ENCODE measurements at places on chromosomes 11 and 22.
A peak's percentile ranks its signal among the peaks of the same experiment; 100 is the strongest.

DNA sequence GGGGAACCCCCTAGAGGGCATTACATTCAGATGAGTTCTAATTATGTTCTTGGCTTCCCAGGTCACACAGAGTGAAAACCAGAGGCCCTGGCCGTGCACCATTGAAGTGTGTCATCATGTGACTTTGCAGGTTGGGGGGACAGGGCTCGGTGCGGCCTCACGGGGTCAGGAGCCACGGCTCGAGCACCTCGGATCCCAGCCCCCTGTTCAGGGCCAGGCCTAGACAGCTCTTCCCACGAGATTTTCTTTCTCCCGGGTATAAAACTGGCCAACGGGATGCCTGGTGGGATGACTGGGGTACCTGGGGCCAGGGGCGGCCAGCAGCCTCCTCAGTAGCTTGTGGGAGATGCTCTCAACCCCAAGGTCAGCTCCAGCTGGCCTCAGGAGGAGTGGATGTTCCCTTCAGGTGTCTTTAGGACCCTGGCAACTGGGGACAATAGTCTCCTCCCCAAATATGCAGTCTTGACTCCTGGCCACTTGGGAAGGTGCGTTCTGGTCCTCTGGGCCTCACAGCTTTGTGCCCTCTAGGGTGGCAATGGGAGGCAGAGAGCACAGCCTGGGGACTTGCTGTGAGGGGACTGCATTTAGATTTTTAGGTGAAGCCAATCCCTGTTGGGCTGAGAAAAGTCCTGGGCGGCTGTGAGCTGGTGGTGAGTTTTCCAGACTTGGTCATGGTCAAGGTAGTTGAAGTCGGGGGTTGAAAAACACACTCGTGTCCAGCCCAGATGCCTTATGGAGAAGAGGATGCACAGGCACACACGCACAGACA lies 95.6 kb downstream of the KCNQ1 start:
- no peak for DNase-seq

GRCh38 chr11:118903204-118904015 lies 19.7 kb downstream of the CXCR5 start:
- no peak for DNase-seq

DNA sequence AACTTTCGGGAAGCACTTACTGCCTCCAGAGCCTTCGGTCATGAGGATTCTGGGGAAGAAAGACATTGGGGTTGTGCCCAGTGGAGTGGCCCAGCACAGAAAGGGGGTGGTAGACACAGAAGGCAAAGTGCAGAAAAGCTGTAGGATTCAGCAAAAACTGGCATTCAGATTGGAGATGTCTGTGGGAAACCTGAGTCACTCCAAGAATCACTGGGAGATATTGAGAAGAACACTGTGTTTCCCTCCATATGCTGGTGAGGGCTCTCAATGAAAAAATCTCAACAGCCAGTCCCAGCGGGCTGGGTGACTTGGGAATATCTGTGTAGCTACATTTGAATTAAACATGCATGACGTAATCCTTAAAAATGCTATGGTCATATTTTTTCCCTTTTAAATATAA lies 61.2 kb upstream of the RCN1 start:
- DNase-seq, result no peak

DNA sequence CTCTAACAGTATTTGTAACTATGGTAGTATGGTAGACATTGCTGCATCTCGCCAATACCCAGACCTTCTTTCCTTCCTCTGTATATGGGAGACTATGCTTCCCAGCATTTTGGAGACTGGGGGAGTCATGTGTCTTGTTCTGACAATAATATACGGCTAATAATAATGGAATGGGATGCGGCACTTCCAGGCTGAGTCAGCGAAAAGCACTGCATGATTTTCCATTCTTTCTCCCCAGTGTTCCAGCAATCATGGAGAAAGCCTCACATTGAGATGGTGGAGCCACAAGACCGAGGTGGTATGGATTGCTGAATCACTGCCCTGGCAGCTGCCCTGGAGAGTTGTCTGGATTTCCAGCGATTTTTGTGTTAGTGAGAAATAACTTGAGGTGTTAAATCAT lies 77.1 kb upstream of the FIBIN start:
- no peak for DNase-seq

- DNase-seq, result no peak
These were observed 259.5 kb downstream of the BRD1 start for GRCh38 chr22:49567899-49568750.

DNA sequence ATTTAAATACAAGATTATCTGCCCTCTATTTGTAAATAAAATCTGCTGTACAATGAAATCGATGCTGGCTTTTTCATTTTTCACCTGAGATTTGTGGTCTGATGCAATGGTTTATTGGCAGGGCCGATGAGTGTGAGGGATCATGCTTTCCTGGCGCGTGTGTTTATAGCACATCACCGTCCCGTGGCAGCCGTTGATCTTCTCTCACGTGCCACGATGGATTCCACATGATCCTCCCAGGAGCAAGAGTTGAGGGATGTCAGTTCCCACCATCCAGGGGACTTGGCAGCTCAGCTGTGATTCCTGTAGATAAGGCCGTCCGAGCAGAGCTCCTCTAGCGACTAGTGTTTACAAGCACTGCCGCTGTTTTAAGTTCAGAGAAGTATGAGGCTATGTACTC lies 213.7 kb downstream of the TBC1D22A start:
- DNase-seq, result no peak

- DNase-seq, result no peak
These were observed 24.2 kb downstream of the C22orf31 start for GRCh38 chr22:29037340-29037932.

DNA sequence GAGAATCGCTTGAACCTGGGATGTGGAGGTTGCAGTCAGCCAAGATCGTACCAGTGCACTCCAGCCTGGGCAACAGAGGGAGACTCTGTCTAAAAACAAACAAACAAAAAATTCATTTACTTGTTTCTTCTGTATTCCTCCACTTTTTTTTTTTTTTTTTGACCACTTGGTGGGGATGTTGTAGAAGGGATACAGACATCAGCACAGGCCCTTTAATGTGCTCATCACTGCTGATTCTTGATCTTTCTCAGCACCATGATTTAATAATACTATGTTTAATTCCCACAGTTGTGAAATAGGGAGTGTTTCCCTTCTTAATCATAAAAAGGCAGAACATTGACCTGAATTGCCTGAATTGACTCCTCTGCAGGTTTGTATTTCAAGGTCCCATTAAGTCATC lies 4.5 kb downstream of the TTC9C start:
- no peak for DNase-seq

DNA sequence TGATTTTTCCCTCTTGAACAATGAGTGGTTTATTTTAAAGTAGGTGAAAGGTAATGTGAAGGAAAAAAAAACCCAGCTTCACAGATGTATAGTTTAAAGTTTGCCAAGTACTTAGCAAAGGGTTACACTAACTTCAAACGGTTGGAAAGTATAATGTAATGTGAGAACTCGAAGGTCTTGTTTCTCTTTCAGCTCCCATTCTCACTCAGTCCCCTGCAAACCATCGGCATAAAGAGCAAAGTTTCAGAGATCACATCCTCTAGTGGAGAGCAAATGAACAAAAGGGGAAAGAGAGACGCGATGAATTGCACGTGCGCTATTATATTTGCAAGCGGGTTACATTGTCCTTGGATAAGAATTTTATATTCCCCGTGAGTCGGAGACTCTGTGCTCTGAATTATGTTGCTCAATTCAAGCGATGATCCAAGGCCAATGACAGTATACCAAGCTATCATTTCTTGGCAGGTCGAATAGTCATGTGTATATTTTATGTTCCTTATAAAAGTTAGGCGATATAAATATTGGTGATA lies 37.6 kb upstream of the BIRC3 start:
- peak; percentile 2 for DNase-seq

DNA sequence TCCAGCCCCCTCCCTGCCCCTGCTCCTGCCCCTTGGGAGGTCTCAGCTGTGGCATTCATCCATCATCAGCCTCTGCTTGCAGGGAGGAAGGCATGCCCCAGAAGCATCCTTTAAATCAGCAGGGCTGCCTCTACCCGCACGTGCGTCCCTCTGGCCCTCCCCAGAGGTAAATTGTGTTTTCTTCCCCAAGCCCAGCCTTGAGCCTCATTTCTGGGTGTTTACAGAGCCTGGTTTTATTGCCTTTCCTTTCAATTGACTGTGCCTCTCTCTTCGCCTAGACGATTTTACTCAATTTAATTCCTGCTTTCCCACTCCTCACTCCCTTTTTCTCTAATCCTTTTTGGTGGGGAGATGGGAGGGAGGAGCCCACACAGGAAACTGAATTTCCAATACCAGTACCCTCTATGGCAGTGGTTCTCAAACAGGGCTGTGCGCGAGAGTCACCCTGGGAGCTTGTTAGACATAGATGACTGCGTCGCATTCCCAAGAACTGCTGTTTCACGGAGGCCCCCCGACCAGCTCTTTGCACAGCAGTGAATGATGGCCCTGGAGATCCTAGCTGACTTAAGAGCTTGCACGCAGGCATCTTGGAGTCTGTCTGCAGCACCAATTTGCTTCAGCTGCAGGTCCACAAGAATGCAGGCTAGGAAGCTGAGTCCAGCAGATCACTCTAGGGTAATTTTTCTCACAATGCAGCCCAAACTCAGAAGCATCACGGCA lies 15.1 kb upstream of the OAF start:
- no peak for DNase-seq

- DNase-seq, result no peak
These were observed 1271.5 kb downstream of the BRD1 start for GRCh38 chr22:48556222-48556621.

DNA sequence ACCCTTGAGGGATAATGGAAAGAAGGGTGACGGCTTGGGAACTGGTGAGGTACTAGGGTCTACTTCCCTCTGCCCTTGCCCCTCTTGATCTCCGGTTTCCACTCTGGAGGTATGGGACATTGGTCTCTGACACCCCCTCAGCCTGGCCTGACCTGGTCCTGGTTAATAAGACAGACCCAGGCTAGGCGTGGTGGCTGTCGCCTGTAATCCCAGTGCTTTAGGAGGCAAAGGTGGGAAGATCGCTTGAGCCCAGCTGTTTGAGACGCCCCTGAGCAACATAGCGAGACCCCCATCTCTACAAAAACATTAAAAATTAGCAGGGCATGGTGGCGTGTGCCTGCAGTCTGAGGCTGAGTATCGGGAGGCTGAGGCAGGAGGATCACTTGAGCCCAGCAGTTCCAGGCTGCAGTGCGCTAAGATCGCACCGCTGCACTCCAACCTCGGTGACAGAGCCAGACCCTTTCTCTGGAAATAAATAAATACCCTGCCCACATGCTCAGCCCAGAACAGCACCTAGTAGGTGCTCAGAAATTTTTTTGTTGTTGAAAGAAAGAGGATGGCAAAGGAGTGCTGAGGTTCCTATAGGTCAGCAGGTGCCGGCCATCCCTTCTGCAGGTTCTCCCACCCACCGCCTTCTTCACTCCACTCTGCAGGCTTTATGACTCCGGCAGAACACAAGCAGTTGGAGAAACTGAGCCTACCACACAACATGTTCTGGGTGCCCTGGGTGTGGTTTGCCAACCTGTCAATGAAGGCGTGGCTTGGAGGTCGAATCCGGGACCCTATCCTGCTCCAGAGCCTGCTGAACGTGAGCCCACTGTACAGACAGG lies 6.3 kb downstream of the BEST1 start:
- DNase-seq, result no peak

- DNase-seq, result no peak
These were observed 99.7 kb upstream of the KCNA4 start for GRCh38 chr11:30116512-30116911.

DNA sequence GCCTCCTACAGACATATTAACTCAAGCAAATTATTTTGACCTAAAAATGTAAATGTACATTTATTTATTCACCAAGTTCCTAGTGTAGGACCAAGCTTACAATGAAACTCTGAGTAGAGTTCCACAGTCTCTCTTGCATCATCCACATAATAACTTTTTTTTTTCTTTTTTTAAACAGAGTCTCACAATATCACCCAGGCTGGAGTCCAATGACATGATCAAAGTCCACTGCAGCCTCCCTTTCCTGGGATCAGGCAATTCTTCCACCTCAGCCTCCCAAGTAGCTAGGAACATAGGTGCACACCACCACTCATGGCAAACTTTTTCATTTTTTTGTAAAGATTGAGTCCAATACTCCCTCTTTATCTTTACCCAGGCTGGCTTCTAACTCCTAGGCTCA lies 28.0 kb downstream of the FEZ1 start:
- no peak for DNase-seq

DNA sequence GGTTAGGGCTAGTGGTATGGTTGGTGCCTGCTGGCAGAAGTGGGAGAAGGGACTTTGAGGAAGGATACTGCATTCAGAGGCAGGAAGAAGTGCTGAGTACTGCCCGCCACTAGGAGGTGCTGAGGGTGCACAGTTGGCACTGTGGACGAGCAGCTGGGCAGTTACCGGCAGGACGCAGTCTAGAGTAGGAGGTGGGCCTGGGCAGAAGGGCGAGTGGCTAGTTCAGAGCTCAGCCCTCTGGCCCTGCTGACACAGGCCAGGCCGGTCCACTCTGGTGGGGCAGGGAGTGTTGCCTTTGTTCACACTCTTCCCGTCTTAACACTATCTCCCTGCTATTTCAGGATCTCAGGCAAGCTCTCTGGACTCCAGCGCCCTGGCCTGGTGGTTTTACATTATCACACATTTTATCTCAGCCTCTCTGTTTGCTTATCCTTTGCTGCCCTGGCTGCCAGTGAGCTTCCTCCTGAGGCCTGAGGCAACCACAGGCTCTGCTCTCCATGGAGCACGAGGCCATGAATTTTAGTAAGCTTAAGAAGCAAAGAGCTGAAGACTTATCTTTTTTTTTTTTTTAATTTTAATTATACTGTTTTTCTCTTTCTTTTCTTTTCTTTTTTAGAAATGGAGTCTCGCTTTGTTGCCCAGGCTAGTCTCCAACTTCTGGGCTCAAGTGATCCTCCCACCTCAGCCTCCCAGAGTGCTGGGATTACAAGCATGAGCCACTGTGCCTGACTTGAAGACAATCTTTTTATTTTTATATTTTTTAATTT lies 26.9 kb downstream of the SNAP29 start:
- DNase-seq, result peak; percentile 20

DNA sequence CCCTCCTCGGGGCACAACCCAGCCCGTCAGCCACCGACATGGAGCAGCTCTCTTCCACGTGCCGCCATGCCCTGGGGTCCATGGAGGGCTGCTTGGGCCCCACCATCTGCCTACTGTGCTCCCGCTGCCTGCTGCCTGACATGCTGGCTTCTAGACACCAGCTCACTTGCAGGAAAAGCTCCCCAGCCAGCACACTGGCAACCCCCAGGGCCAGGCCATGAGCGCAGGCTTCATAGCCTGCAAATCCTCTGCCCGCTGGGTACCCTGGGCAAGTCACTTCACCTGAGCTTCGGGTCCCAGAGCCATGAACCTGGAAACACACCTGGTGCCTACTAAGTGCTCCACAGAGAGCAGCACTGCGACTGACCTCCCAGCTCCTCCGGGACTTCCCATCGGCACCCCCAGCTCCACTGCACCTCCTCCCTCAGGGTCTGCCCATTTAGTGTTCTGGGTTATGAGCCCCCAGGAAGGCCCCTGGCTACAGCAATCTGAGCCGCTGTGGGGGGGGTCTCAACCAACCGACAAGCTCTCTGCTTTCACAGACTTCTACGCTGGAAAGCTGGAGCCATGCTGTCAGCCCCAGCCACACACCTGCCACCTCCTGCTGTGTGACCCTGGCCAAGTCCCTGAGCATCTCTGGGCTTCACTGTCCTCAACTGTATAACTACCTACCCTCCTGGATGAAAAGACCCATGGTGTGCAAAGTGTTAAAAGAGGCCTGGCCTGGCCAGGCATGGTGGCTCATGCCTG lies 139.2 kb downstream of the CRYBB2 start:
- no peak for DNase-seq

Measured in DMS 273 treated with DMSO at 0.1 percent for 48 hours (cell line).